Astrocyte of the spinal cord (primary cell): ENCODE measurements at places on chromosomes 13 and 19.

- DNase-seq = no peak
These were observed 14.7 kb upstream of the USP12 start for GRCh38 chr13:27186295-27186694.

- no peak for DNase-seq
These were observed 40.8 kb downstream of the CHST8 start for GRCh38 chr19:33662391-33663092.

GRCh38 chr13:84098273-84098672 lies 216.0 kb upstream of the SLITRK1 start:
- no peak for DNase-seq

- peak; percentile 19 for DNase-seq
These were observed 252.1 kb downstream of the RFC3 start for GRCh38 chr13:34070006-34070405.

- no peak for DNase-seq
These were observed 544.3 kb downstream of the EFNB2 start for GRCh38 chr13:105991131-105991530.

GRCh38 chr19:8681345-8682029 lies 17.1 kb downstream of the ACTL9 start:
- DNase-seq = no peak

- peak; percentile 31 for DNase-seq
These were observed 190.3 kb downstream of the SLITRK1 start for GRCh38 chr13:83691966-83692365.

- DNase-seq = peak; percentile 82
These were observed 209.2 kb downstream of the KCTD12 start for GRCh38 chr13:76677043-76677442.

- no peak for DNase-seq
These were observed 366.4 kb downstream of the KLF12 start for GRCh38 chr13:73767747-73768315.

- no peak for DNase-seq
These were observed 75.3 kb downstream of the ERICH6B start for GRCh38 chr13:45540195-45540594.

GRCh38 chr13:78084401-78084800 lies 165.8 kb upstream of the EDNRB start:
- DNase-seq = no peak

DNA sequence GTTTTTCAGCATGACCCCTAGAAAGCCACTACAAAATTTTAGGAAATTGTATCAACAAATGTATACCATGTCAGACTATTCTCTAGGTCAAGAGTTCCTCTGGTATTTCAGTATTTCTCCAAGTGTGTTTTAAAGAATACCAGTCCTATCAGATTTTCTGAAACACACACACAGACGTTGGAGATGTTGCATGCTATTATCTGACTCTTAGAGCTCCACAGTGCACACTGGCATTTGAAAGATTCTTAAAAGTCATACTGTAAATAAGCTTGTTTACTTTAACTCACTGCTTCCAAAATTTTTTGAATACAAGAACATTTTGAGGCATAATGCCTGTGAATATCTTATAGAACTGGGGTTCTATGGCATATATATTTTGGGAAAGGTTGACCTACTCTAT lies 33.8 kb upstream of the VWA8 start:
- DNase-seq = no peak

DNA sequence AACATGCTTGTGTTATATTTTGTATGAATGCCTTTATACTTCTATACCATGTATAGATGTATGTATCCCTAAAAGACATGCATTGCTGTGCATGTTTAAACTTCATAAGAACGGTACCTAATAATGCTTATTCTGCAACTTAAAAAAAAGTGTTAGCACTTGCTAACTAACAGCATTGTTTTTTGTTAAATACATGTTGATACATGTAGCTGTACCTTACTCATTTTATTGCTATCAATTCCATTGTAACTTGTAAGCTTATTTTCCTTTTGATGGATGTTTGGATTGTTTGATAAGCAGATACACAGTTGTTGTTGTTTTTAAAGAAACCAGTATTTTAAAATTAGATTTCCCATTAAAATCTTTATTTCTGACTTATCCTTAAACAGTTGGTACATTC lies 53.8 kb downstream of the CDK8 start:
- DNase-seq = no peak

- no peak for DNase-seq
These were observed 8.5 kb downstream of the RASA3 start for GRCh38 chr13:114123876-114124275.

DNA sequence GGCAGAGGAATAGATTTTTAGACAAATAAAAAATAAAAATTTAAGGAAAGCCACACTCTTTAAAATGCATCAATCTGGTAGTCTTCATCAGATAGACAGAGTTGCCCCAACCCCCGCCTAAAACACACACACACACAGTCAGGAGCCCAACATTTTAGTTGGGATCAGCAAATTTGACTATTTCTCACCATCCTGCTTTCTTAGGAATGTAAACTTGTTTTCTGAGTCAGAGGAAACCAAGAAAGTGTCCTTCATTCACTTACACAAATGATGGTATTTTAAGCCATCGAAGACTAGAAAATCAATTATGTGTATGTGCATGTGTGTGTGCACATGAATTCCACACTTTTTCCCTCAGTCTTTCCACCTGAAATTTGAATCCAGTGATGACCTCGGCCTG lies 1657.5 kb downstream of the SLITRK1 start:
- DNase-seq = no peak

DNA sequence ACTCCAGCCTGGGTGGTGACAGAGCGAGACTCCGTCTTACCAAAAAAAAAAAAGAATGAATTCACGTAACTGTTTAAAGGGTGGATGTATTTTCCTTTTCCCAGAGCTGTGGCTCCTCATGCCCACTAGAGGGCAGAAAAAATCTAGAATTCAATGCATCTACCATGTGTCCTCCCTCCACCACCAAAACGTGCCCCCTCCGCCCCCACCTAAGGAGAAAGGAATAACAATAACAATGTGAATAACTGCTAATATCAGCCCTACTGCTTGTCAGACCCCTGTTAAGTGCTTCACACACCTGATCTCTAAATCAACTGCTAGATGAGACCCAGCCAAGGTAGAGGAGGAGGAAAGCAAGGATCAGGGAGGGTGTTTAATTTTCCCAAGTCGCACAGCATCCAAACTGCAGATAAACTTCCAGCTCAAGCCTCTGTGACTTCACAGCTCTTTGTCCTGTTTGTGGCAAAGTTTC lies 20.2 kb upstream of the PNMA8B start:
- DNase-seq = peak; percentile 31

DNA sequence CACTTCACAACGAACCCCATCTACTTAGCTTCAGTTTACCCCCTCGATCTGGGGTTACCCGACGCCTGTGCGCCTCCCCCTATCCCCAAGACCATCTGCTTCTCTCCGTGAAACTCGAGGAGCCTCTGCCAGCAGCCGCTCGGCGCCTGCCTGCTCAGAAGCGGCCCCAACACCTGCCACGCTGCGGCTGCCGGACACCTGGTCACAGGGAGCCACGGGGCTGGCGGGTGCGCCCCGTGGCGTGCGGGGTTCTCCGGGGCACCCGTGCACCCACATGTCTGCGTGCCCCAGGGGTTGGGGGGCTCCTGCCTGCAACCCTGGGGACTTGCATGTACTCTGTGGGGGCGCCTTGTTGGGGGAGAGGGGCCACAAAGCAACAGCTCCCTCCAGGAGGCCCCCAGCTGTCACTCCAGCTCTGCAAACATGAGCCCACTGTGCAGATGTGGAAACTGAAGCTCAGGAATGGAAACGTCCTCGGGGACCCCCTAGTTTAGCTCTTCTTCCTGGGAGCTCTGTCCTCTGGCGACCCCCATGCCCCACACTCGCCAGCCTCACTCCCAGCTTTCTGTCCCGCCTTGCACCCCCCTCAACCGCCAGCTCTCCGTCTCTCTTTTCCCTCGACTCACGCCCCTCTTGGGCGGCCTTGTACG lies 7.0 kb upstream of the SEMA6B start:
- DNase-seq = no peak

GRCh38 chr13:80334597-80335260 lies 6.2 kb downstream of the SPRY2 start:
- peak; percentile 52 for DNase-seq

DNA sequence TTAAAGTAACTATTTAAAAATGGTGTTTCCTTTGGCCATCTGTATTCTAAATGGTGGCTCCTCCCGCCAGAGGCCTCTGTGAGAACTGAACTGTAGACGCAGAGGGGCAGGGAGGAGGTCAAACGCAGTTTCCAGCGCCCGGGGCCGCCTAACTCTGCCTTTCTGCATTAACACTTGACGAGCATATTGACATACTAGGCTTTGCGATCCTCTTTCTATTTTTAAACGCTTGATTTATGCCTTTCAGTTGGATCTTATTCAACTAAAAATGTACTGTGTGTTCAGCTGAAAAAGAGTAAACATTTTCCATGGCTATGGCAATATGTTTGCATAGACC lies 74.7 kb downstream of the SPACA7 start:
- DNase-seq = no peak

DNA sequence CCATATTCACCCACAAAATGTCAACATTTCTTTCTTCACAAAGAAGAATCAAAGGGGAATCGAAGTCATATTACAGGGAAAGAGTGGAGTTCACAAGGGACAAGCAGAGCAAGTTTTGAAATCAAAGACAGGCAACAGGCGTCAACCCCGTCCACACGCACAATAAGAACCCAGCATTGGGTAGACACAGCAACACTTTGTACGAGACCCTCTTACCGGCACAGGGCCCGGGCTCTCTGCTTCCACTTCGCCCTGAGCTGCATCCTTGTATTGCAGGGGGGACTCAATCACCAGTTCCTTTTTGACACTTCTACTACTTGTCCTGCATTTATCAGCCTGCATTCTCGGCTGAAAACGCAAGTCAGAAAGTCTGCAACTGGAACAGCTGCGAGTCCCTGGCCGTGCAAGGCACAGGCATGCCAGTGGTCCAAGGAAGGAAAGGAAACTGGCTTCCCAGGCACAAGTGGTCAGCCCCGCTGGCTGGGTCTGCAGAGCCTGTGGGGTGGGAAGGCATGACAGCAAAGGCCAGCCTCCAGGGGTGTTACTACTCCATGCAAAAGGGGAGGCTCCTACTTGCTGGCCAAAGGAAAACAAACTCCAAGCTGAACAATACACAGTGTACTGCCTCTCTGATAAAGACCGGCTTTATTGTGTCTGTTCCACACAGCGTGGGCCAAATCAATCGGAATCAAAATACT lies at the start of gene DOCK9:
Gene DOCK9 (minus strand): TSS at position 497 of the 698 bp plus-strand sequence. CDS start 155 bp downstream, at position 342.
- peak; percentile 89 for DNase-seq

DNA sequence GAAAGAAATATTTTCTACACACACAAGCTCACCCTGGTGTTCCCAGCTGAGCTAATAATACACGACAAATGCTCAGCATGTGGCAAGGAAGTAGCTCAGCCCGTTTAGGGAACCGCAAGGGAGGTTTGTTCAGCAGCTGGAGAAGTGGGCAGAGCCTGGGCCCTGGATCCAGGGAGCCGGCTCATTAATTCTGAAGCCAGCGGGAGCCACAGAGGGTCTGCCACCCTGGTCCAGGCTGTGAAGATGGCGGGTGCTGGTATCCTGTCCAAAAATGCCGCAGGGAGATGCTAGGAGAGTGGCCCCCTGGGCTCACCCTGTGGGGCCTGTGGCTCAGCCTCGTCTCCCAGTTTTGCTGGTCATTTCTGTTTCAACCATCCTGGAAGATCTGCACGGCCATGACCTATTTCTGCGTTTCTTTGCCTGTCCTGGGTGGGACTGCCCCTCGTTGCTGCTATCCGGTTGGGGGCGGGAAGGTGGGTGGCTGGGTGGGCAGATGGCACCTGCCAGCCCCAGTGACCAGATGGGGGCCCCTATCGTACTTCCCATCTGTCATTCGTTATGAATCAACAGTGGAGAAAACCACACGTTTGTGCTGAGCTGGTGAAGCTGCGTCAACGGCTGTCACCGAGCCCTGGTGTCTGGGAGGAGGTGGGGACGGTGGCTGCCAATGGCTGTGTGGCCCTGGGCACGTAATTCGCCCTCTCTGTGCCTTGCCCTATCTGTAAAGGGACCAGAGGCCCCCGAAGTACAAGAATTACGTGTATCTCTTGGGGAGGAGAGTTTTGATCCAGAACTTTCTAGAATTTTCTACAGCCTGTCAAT lies 2.7 kb upstream of the GNA15 start:
- peak; percentile 81 for DNase-seq

DNA sequence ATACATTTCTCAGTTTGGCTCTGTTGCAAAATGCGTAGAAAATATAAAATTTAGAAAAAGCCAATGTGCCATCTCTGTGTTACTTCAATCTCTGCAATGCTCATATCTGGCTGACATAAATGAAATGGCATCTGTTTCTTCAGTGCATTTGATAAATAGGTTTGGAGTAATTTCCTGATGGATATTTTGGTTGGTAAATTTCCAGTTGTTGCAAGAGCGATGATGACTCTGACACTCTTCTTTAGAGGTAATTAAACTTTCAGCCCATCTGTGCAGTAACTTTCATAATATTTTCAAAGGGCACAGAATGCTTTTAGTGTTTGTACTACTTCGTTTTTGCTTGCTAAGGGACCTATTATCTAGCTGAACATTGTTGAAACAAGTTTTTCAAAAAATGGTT lies 1286.4 kb downstream of the PCDH9 start:
- DNase-seq = peak; percentile 30

DNA sequence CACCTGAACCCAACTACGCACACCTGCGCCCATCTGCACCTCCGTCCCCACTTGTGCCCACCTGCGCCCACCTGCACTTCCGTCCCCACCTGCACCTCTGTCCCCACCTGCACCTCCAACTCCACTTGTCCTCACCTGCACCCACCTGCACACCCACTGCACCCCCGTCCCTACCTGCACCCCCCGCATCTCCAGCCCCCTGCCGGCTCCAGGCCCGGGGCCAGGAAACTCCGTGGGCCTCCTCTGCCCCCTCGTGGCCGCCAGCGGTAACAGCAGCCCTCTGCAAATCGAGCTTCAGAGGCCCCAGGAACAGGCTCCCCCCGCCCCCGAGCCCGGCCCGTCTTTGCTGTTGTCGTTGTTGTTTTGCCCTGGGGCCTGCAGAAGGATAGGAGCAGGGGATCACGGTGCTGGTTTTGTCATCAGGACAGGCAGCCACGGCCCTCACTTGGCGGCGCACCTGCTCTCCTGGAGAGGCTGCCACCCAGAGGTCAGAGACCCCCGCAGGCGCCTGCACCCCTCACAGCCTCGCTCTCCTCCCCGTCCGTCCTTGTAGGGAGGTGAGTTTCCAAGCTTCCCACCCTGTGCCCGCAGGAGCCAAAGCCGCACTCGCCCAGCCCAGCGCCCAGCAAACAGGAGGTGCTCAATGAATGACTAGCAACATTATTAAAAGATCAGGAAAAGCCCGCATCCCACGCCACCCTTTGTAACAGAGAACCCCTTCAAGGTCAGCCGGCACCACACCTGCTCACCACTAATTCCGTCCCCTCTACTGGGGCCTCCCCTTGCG lies 65.4 kb downstream of the GNG7 start:
- peak; percentile 42 for DNase-seq
